ENCODE measurements at places on chromosomes 13 and 19.

DNA sequence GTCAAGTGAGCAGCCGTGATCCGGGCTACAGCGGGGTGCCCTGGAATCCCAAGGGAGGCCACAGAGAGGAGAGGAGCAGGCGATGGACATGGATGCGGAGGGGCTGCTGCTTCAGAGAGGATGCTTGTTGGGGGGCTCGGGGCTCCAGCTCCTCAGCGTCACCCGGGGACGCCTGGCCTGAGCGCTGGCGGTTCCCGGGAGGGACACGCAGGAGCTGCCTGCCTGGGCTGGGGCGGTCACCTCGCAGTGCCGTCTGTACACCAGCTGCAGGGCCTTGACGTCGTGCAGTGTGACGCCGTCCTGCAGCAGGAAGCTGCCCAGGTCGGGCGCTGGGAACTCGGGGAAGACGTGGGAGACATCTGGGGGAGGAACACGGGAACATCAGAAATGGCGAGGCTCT lies 29.9 kb upstream of the RANBP3 start:
- no peak for DNase-seq

DNA sequence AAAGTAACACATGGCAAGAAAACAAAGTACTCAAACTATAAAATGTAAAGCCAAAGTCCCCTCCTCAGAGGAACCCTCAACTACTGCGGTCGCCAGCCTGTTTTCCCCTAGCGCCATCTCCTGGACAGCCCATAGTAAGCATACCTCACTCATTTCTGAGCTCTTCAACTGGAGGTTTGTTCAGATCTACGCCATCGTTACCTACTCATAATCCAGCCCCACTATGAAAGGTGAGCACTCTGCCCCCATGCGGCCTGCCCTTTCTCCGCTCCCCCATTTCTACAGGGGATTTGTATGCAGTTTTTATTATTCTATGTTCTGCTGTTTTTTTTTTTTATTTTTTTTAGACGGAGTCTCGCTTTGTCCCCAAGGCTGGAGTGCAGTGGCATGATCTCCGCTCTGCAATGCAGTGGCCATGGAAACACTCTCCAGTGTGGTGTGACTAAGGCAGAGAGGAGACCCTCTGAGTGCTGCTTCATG lies 26.2 kb downstream of the OPA3 start:
- peak; percentile 34 for DNase-seq

GRCh38 chr13:112417079-112417478 lies 40.9 kb downstream of the SPACA7 start:
- DNase-seq, result no peak

- DNase-seq, result no peak
These were observed 8.2 kb downstream of the TPT1 start for GRCh38 chr13:45332831-45333219.

- peak; percentile 14 for DNase-seq
These were observed 3.7 kb downstream of the ZNF772 start for GRCh38 chr19:57473646-57474045.

DNA sequence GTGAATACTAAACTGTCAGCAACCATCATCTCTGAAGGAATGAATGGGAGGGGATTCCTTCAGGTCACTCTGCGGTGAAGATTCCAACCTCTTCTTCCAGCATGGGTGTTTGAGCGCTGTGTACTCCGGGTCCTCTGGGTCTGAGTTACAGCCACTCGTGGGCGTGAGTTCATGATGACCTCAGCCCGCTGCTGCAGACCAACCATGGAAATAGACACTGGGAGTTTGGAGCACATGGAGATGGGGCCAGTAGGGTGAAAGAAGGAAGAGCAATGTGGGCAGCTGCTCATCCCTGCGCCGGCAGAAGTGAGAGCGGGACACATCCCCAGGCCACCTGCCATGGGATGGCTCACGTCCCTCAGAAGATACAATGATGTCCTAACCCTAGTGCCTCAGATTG lies 16.8 kb upstream of the RAB20 start:
- DNase-seq, result no peak
